ENCODE measurements at places on chromosomes 4 and X.
A peak's percentile ranks its signal among the peaks of the same experiment; 100 is the strongest.

- no peak for DNase-seq
Observed at GRCh38 chr4:152708796-152709195, 29.0 kb upstream of the TMEM154 start.

- DNase-seq: no peak
Observed at GRCh38 chr4:4666187-4666586, 124.3 kb upstream of the STX18 start.

- DNase-seq: no peak
Observed at GRCh38 chr4:14043203-14043602, 415.7 kb upstream of the BOD1L1 start.

DNA sequence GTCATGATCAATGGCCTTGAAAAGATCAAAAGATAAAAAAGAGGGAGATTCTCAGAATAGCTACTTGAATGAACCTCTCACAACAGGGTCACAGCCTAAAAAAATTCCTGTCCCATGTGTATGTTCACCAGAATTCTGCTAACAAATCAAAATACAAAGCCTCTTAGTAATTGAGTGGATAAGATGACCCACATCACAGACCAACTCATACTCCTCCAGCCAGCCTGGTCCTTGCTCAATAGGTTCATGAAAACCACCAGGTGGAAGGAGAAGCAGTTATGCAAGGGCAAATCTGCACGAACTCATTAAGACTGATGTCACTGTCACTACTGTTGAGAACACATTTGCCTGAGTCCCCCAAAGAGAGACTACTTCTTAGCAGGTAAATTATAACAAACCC is 21.5 kb downstream of the WDFY3 start:
- no peak for DNase-seq

GRCh38 chrX:119177278-119177677 is 49.7 kb upstream of the KIAA1210 start:
- no peak for DNase-seq

DNA sequence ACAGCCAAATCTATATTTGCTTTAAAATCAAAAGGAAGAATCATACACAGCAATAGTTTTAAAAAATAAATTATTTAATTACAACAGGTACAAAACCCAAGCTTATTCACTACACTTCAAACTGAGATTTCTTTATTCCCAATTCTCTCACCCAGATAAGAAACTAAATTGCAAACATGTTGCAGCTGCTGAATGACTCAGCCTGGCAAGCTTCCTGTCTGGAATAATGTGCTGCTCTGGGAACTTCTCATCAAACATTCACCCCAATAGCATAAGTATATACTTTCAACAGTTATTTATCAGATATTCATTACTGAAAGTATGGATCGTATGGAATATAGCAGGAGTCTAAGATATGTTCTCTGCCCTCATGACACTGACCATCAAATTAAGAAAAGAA is 43.0 kb upstream of the GABRA2 start:
- no peak for DNase-seq

DNA sequence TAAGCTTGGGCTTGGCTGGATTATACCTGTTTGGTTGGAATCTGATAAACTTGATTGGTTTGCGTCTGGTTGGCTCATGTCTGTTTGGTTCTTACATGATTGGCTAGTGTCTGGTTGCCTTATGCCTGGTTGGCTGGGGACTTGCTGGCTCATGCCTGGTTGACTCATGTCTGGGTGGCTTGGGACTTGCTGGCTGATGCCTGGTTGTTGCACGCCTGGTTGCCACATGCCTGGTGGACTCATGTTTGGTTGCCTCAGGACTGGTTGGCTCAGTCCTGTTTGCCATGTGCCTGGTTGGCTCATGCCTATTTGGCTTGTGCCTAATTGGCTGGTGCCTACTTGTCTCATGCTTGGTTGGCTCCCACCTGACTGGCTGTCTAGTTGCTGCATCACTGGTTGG is 104.5 kb downstream of the APOOL start:
- DNase-seq: no peak

DNA sequence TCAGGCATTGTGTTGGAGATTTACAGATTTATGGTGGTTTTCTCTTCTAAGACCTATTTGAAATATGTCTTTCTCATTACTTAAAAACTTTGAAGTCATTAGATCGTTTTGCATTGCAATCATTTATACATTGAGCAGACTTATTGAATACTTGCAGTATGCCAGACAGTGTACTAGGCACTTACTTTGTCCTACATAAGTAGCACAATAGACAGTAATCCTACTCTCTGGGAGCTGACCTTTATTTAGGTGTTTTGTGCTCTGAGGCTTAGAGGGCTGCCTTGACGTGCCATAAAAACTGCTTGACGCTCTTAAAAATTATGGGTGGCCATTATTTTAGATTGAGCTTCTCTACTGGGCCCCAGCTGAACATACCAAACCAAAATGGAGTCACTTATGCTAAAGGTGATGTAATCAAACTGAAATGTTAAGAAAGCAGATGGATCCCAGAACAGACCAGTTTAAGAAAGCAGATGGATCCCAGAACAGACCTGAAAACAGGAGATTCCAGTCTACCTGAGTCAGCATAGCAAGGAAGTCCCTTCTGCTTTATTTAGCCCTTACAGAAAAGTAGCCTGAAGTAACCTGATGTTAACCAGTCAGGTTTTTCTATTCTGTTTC is 42.4 kb downstream of the PTTG2 start:
- DNase-seq: no peak

GRCh38 chr4:3203971-3204431 is 45.0 kb upstream of the MSANTD1 start:
- DNase-seq: no peak

DNA sequence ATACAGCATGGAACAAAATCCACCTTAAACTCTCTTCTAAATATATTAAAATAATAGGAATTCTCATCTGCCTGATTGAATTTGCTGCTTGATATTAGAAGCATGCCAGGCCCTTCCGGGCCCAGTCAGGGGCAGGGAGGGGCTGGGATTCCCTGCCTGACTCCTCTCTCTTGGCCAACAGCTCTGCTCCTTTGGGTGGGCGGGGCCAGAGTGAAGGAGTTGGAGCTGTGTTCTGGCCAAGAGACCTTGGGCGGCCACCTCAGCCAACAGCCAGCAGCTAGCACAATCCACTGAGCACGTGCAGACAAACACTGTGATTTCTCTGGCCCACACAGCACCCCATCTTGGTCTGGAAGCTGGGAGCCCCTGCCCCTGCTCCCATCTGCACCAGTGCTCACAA is 140.3 kb downstream of the PJA1 start:
- peak; percentile 84 for DNase-seq

DNA sequence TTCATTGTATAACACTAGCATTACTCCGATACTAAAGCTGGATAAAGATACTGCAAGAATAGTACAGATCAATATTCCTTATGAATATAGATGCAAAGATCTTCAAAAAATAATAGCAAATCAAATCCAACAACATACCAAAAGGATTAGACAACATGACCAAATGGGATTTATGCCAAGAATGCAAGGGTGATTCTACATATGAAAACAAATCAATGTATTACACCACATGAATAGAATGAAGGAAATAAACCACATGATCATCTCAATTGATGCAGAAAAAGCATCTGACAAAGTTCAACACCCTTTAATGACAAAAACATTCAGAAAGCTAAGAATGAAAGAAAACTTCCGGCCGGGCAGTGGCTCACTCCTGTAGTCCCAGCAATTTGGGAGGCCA is 42.8 kb downstream of the CUL4B start:
- DNase-seq: no peak

- DNase-seq: no peak
Observed at GRCh38 chr4:143372093-143372915, 35.6 kb downstream of the GAB1 start.

DNA sequence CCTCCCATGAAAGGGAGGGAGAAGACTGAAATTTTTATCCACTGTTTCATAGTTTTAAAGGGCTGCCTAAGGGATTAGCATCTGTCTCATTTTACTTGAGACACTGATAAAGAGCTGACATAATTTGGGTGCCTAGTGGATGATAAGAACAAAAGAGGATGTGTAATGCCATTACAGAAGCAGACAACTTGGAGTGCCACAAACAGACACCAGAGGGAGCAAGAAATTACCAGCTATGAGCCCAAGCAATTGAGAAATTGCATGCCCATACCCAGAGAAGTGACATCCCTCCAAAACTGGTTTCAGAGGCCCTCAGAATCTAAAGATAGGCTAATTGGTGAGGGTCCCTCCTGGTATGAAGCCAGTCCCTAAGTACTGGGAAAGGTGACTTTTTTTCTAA is 38.5 kb upstream of the POU3F4 start:
- DNase-seq: no peak

GRCh38 chrX:38080808-38081207 is 74.5 kb downstream of the SYTL5 start:
- DNase-seq: no peak

DNA sequence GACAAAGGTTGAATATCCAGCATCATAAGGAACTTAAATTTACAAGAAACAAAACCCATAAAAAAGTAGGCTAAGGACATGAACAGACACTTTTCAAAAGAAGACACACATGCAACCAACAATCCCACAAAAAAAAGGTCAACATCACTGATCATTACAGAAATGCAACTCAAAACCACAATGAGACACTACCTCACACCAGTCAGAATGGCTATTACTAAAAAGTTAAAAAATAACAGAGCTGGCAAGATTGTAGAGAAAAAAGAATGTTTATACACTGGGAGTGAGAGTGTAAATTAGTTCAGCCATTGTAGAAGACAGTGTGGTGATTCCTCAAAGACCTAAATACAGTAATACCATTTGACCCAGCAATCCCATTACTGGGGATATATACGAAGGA is 474.7 kb downstream of the TRIML1 start:
- no peak for DNase-seq

DNA sequence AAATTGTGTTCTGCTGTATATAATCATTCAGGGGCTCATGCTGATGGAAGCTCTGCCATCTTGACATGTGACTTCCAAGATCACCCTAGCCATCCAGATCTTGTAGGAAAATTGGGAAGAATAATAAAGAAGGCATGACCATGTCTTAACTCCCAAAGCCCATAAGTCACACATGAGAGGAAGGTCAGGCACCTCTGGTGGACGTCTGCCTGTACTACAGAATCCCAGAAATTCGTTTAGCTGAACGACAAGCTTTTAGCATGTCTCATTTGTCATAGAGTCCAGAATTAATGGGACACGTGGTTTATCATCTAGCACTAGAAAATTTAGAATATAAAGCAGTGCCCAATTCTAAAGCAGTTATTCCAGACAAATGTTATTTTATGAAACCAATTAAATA is 212.7 kb downstream of the CENPC start:
- DNase-seq: no peak

- no peak for DNase-seq
Observed at GRCh38 chrX:142296421-142296820, 91.3 kb upstream of the MAGEC2 start.

- DNase-seq: no peak
Observed at GRCh38 chrX:150094996-150095395, 156.7 kb upstream of the EOLA2 start.

GRCh38 chr4:112652216-112652615 is 15.3 kb downstream of the LARP7 start:
- no peak for DNase-seq

- DNase-seq: peak; percentile 13
Observed at GRCh38 chr4:4942658-4943057, 76.6 kb downstream of the CYTL1 start.

GRCh38 chr4:36081185-36081584 is 163.1 kb downstream of the ARAP2 start:
- DNase-seq: no peak

GRCh38 chr4:3328814-3329663 is 36.2 kb downstream of the RGS12 start:
- DNase-seq: peak; percentile 82

- no peak for DNase-seq
Observed at GRCh38 chr4:123740236-123740635, 343.6 kb downstream of the SPRY1 start.

DNA sequence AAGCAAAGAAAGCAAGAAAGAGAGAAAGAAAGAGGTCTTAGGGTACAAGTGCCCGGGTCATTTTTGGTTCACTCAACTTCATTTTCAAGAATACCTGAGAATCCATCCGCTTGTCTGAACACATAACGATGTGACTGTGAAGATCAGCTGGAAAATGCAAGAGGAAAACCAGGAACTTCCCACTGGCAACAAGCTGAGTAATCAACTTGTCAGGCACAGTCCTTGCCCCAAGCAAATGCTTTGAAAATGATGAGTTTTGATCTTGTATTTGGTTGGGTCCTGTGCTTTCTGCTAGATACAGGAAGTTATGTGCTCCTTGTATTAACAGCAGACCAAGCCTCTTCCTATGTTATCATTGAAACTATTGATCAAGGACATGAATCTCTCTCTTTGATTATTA is 239.1 kb downstream of the ASMT start:
- no peak for DNase-seq

- DNase-seq: no peak
Observed at GRCh38 chr4:78624048-78624447, 72.5 kb downstream of the ANXA3 start.

- no peak for DNase-seq
Observed at GRCh38 chrX:77160301-77160700, 286.9 kb upstream of the FGF16 start.

- no peak for DNase-seq
Observed at GRCh38 chr4:169604903-169605331, 7.5 kb downstream of the NEK1 start.

- DNase-seq: no peak
Observed at GRCh38 chrX:1105671-1106419, 106.6 kb downstream of the CRLF2 start.

GRCh38 chrX:103839404-103839803 is 7.3 kb upstream of the RAB9B start:
- DNase-seq: no peak

DNA sequence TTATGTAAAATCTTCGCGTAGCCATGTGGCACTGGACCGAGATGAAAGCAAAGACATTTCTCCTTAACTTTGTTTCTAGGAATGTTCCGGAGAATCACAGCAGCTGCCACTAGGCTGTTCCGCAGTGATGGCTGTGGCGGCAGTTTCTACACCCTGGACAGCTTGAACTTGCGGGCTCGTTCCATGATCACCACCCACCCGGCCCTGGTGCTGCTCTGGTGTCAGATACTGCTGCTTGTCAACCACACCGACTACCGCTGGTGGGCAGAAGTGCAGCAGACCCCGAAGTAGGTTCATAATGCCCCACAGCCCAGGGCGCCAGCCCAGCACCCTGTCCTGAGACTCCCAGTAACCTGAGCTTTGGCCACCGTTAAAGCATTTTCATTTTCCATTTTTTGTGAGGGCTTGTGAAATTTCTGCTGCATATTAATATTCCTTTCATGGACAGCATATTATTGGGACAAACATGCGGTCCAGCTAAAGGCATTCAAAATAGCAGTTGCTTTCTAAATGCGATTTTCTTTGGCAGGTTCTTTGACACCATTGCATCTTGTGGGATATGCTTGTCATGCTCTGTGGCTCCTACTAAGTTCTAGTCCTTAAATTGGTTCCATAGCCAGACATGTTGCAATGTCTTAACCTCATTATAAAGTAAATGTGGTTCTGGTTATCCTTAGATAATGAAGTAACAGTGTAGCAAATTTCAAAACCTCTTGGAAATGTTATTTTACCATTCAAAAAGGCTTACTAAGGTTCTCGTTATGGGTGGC is 49.1 kb upstream of the MSANTD1 start:
- no peak for DNase-seq

- no peak for DNase-seq
Observed at GRCh38 chr4:40564004-40564403, 65.7 kb downstream of the RBM47 start.

All from vagina (tissue), 2 donors.